Retinal pigment epithelial cell (primary cell): ENCODE measurements at places on chromosomes 11 and 22.

DNA sequence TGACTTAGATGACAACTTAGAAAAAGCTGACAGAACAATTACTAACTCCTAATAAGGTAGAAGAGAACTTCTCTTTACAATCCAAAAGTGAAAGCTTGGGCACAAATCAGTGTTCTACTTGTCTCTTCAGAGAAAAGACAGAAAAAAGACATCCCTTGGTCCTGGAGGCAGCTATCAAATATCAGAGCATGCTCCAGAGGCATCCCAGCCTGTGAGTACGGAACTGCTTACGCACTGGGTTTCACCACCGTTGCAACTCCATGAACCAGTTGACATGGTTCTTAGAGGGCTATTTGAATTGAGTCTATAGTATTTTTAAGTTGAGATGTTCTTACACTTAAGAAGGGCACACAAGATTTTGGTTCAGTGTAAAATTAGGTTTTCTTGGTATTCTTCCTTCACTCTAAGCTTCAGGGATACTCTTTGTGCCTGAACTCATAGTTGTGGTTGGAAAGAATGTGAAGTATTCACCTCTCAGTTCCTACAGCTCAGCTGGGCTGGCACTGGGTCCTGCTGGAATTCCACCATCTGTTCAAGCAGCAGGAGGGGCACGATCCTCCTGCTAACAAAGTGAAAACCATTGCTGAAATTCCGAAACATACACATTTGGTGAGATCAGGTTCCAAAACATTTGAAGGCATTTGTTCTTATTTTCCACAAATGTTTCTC lies 6.3 kb downstream of the AKIP1 start:
- DNase-seq: peak; percentile 85

DNA sequence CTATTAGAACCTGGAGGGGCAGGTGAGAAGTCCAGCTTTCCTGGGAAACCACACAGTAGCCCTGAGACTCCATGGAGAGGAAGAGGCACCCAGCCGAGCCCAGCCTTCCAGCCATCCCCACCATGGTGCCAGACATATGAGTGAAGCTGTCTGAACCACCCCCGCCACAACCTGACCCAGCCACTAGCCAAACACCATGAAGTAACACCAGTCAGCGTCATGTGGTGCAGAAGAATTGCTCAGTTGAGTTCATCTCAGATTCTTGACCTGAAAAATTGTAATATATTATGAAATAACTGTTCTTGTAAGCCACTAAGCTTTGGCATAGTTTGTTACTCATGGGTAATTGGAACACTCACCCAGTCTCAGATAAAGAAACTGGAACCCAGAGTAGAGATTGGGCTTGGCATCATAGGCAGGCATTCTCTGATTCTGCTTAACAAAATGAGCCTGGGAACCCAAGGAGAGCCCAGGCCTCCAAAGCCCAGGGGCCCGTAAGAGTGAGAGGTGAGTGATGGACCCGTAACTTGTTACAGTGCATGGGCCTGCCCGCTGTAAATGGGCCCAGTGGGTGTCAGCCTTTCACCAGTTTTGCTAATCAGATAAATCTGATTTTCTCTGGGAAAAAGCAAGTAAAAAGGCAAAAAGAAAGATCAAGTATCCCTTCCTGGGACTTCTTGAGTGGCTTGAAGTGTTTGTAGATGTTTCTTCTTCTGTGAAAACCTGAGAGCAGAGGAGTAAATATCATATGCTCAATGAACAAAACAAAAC lies 305.5 kb downstream of the DDX10 start:
- no peak for DNase-seq

DNA sequence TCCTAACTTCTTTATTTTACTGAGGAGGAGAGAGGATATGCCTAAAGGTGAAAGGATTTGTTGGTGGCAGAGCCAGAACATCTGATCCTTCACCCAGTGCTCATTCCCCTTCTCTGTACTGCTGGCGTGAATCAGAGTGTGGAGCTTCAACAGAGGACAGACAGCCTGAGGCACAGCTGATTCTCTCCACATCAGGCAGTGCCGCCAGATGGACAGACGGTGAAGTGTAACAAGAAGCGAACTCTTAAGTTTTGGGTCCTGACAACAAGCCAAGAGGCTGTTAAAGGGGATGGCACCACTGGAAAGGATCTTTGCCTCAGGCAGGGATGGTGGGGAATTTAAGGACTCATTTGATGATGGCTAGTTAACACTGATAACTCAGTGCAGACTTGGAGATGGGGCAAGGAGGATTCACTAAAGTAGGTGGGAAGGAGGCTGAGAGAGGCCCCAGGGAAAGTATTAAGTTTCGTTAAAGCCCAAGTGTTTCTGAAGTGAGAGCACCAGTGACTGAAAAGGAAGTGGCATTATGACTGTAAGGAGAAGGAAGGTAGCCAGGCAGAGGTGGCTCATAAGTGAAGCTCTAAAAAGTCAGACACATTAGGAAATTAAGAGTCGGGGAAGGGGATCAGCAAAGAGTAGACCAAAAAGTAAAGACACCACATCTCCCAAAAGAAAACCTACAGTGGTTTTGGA lies 81.3 kb downstream of the CLPB start:
- no peak for DNase-seq

DNA sequence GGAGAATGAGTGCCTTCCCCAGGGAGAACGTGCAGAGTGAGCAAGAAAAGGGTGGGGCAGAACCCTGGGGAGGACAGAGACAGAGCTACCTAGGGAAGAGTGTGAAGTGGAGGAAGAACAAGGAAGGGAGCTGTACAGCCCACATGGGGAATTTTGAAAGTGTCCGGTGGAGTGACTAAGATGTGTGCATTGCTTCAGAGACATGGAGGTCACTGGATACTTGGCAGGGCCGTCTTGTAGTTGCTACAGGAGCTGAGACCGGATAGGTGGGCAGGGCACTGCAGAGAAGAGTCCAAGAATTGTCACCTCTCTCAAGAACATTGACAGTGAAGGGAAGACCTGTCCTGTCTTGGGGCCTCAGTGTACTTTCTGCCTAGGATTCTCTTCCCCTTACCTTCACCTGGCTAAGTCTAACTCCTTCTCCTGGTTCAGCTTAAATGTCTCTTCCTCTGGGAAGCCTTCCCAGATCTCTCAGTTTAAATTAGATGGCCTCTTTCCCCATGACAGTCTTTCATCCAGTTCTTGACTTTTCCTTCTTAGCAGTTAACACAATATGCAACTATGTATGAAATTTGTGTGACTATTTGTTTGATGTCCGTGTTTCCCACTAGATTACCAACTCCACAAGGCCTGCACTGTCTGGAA lies 9.2 kb upstream of the P2RY6 start:
- no peak for DNase-seq

- no peak for DNase-seq
These were observed 9.4 kb downstream of the PIM3 start for GRCh38 chr22:49969751-49970527.
